Activated CD8-positive, alpha-beta memory T cell treated with anti-CD3 and anti-CD28 coated beads, Interleukin-2, amount 50 U/mL, for 4 hours (primary cell): ENCODE measurements at places on chromosomes 11 and 22.
A peak's percentile ranks its signal among the peaks of the same experiment; 100 is the strongest.

GRCh38 chr11:125235071-125235471 is 70.5 kb downstream of the PKNOX2 start:
- DNase-seq, result no peak

GRCh38 chr11:7520011-7520942 is 6.5 kb downstream of the PPFIBP2 start:
- DNase-seq, result no peak

DNA sequence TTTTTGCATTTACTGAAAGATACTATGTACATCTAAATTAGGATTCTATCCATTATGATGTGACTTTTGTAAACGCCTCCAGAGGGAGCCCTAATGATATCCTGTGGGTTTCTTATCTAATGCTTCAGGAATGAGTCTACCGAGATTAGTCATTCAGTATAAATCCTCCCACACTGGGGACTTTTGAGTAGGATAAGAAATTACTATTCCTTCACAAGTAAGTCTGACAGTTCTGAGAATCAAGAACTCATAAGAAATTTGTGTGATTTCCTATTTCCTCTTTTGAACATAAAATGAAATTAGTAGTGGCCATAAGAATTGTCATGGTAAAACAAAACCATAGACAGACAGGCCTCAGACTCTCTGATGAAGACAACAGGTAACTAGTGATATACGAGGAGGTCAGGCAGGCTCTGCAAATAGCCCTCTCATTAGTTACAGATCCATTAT is 10.0 kb upstream of the OR5M1 start:
- no peak for DNase-seq

DNA sequence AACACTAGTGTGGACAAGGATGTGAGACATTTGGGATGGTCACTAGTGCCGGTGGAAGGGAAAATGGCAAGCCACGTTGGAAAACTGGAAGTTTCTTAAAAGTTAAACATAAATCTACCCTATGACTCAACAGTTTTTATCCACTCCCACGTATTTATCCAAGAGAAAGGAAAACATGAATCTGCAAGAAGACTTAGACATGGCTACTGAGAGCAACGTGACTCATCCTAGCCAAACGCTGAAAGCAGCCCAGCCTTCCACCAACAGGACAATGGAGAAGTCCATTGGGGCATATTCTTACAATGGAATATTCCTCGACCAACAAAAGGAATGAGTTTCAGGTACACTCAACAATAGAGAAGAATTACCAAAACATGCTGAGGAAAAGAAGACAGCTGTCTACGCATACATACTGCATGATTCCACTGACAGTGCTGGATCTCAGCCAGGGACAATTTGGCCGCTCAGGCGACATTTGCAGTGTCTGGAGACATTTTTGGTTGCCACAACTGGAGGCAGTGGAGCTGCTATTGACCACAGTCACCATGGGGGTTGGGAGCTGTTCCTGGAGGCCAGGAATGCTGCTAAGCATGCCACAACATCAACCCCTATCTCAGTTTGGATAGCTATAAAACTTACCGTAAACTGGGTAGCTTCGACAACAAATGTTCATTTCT is 21.2 kb downstream of the SYT13 start:
- DNase-seq, result no peak

GRCh38 chr11:122179961-122180834 is 64.2 kb upstream of the BLID start:
- DNase-seq, result no peak

GRCh38 chr22:50102946-50103345 is 13.1 kb downstream of the MOV10L1 start:
- no peak for DNase-seq

- DNase-seq, result no peak
These were observed 17.5 kb downstream of the RPL3 start for GRCh38 chr22:39301926-39302325.

GRCh38 chr11:113553915-113554314 is 78.7 kb upstream of the DRD2 start:
- DNase-seq, result no peak

DNA sequence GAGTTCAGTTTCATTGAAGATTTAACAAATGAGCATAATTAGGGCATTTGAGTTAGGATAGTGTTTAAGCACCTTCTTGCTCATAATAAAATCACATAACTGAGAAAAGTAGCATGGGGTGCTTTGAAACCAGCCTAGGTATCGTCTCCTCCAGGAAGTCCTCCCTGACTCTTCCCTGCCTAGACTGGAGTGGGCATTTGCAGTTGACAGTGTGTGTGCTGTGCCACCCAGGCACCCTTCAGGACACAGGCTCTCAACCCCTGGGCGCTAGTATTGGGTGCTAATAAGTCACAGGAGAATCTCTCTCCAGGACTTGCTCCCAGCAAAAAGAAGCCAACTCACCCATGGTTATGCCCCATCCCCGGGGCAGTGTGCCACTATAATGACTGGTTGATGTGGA is 584.1 kb downstream of the INSC start:
- no peak for DNase-seq

DNA sequence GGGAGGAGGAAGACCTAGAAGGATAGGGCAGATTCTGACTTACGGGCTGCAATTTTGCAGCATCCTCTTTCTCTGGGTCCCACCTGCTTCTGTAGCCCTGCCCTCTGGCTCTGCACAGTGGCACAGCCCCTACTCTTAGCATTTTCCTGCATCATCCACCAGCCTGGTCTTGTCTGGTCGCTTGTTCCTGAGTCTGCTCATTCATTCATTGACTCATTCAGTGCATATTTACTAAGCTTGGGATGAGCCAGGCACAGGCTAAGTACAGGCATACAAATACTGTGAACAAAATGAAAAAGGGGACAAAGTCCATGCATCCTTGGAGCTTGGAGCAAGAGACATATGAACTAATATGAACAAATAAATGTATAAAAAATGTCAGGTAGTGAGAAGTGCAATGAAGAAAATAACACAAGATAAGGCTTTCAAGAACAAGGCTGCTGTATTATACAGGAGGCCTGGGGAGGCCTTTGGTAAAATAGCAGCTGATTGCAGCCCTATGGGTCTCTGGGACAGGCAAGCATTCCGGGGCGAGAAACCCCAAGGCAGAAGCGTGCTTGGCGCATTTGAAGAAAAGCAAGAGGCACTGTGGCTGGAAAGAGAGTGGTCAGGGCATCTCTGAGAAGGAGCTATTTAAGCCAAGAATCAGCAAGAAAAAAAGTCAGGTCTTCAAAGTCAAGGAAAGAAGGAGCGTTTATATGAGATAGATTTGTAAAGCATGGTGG is 108.0 kb upstream of the ALX4 start:
- no peak for DNase-seq

DNA sequence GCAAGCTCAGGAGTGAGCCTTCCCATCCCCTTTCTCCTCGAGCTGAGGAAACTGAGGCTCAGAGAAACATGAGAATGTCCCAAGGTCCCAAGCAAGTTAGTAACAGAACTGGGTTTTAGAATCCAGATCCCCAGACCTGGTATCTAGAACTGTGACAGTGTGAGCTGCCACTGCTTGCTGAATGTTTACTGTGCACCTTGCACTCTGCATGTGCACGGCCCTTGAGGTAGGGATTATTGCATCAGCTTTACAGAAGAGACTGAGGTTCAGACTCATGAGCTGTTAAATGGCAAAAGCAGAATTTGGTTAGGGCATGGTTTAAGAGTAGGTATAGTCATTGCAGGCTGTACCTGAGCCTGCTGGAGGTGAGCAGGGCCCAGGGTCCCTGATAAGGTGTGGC is 3.8 kb upstream of the MPPED1 start:
- no peak for DNase-seq

DNA sequence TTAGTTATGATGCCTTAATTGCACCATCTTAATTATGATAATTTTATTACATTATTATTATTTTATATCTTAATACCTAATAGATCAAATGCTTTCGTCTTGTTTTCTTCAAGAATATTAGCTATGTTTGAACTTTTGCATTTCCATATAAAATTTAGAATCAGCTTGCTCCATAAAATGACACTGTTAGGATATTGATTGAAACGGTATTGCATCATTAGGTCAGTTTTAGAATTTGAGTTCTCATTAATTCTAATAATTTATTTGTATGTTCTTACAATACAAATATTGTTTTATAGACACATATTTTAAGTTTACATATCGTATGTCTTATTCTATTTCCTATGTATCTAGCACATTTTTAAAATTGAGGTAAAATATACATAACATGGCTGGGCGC is 6.7 kb downstream of the CFAP68 start:
- DNase-seq, result no peak

GRCh38 chr11:16986434-16987204 is 27.6 kb downstream of the PLEKHA7 start:
- peak; percentile 21 for DNase-seq

DNA sequence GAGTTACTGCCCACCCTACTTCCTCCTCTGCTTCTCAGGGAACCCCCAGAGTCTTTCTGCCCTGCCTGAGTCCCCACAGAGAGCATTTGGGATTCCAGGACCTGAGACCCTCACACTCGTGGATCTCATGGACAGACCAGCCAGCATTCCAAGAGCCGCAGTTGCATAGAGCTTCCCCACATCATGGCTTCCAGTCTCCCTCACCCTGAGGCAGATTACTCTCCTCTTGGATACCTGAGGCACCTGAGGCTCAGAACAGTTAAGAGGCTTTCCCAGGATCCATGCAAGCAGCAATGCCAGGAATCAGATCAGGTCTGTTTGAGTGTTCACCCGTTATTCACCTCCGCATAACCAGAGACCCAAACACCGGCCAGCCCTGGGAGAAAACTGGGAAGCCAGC is 102.2 kb downstream of the TRIM29 start:
- no peak for DNase-seq

- DNase-seq, result peak; percentile 60
These were observed at the start of gene MICALL1 for GRCh38 chr22:37905534-37906363. MICALL1 (plus strand) TSS chr22:37906297; CDS start chr22:37906423, 126 bp downstream.

DNA sequence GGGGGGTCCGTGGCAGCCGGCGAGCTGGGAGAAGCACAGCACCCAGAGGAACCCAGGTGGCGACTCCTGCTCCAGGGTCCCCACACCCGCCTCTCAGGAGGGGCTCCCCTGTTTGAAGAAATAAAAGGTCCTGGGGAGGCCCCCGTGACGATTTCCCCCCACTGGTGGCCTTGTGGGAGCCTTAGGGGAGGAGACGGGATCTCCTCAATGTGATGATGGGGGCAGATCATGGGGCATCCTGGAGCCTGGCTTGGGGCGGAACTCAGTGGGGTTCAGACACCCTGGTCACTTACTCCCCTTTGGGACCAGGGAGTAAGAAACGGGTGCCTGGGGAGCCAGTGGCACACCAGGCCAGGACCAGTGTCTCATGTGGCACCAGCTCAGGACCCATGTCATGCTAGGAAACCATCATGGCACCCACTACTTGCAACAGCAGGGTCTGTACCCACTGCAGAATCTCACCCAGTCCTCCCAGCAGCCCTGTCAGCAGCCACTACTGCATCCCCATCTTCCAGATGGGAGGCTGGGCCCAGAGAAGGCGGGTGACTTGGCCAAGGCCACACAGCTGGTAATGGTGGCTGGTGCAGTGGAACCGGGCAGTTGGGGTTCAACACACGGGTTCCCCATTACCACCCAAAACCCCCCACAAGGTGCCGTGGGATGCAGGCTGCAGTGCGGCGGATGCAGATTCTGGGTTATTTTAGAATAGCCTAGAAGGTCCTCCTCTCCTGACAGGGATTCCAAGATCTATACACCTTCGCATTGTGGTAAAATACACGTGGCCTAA is 130.7 kb downstream of the CTTN start:
- DNase-seq, result no peak

DNA sequence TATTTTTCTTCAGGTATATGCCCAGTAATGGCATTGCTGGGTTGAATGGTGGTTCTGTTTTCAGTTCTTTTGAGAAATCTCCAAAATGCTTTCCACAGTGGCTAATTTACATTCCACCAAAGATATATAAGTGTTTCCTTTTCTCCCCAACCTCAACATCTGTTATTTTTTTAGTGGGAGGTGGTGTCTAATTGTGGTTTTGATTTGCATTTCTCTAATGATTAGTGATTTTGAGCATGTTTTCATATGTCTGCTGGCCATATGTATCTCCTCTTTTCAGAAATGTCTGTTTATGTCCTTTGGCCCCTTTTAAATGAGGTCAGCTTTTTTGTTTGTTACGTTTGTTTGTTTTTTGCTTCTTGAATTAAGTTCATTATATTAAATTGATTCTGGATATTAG is 760.2 kb downstream of the KCNA4 start:
- no peak for DNase-seq
